ENCODE measurements at places on chromosomes 2 and 18.

DNA sequence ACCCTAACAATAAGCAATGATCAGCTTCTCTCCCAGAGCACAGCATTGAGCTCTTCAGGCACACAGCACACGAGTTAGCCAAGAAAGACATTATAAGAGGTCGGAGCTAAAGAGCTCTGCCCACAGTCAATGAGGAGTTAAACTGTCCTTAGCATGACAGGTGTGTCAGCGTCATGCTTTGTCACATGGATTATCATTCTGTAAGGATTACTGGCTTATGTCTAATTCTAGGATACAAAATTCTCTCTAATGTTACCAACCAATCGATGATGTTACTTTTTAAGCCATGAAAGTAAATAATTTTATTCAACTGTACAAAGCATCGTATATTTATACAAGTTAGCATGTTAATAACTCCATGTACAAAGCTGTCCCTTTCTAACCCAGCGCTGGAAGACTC, 108.8 kb downstream of the ZNF236 start:
- no peak for DNase-seq

DNA sequence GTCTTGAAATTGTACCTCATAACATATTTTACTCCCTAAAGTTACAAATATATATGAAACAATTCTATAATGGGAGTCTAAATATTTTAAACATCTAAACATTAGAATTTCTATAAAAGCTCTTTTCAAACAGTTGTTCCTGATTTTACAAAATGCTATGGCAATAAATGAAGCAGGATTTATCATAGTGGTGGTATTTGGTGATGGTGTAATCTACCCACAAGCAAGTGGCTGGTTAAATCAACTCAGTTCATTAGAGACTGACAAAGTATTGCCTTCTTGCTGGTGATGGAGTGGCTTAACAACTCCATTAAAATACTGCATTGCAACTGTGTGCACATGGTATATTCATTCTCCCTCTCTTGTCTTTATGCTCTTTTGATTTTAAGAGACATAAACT, 138.9 kb downstream of the PMAIP1 start:
- peak; percentile 40 for DNase-seq

- DNase-seq, result peak; percentile 26
Observed at GRCh38 chr2:232229911-232230310, 148.6 kb upstream of the ALPP start.

DNA sequence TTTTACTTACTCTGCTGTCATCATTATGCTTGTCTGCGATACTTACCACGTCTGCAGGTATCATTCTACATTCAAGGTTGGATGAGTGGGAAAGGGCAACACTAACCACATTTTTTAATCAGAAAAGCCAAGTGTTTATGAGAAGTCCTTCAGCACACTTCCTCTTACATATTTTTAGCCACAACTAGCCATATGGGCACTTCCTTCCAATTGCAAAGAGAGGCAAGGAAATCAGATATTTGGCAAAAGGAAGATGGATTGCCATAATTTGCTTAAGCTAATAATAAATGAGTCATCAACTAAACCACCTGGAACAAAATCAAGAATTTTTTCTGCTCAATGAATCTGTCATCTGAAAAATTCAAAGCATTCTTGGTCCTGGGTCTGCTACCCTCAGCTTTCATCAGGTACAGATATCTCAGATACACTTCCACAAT, 16.7 kb upstream of the MRO start:
- DNase-seq, result peak; percentile 26

DNA sequence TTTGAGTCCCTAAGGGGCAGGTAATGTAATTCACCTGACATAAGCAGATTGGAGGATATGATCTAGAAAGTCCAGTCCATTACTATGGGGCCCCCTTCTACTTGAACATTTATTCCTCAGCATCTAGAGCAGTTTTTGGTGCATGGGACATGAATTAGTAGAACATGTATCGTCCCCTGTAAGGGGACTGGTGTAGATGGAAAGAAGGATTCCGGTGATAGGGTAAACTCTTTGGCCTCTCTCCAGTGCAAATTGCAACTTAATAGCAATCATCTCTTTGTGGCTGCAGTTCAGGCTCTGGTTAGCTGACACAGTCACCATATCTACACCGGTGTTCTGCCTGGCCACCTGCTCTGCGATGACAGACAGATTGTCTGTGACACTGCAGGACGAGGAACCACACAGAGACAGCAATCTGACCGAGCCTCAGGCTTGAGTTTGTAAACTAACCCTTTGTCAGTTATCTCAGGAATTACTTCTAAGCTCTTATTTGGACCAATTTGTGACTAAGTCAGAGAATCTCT, 6.4 kb upstream of the SLC8A1 start:
- DNase-seq, result no peak

- no peak for DNase-seq
Observed at GRCh38 chr2:208033701-208034502, 8.6 kb upstream of the PLEKHM3 start.

GRCh38 chr2:182915369-182916326, 49.2 kb upstream of the FRZB start:
- peak; percentile 83 for DNase-seq

DNA sequence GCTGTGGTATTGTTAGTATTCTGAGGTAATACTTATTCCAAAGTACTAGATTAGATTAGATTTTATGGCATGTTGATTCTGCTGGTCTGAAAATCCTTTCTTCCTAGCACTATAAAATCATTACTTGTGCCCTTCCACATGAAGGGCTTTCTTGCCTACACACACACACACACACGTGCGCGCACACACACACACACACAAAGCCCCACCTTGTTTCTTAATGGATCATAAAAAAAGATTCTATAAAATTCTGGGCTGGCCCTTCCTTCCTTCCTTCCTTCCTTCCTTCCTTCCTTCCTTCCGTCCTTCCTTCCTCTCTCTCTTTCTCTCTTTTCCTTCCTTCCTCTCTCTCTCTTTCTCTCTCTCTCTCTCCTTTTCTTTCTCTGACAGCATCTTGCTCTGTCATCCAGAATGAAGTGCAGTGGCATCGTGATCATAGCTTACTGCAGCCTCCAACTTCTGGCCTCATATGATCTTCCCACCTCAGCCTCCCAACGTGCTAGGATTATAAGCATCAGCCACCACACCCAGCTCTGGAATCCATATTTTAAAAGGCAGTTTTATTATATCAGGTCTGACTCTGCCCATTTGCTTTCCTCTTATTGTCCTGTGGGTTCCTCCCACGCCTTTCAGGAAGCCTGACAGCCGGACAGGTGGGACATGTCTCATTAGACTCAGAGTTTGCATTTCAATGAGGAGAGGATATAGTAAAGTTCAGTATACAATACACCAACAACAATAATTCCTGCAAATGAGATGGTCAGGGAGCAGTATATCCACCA, 321.1 kb downstream of the PIK3C3 start:
- no peak for DNase-seq
